Mesothelial cell of epicardium (in vitro differentiated cells): ENCODE measurements at places on chromosomes 13 and 19. TPM values are rescaled to one million over a fixed set of nuclear protein-coding genes. Genes with fewer than 3 reads are reported as not detected.

DNA sequence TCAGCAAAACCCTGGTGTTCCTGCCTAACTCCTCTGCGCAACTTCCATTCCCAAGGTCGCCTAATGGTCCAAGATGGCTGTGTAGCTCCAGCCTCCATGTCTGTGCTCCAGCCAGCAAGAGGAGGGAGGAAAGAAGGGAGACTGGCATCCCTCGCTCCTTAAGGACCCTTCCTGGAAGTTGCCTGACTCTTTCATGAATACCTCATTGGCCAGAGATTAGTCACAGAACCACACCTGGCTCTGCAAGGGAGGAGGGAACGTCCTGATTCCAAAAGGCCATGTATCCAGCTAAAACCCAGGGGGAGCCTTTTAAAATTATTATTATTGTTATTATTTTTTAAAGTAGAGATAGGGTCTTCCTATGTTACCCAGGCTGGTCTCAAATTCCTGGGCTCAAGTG lies 4.8 kb downstream of the KCNK6 start:
- no peak for DNase-seq

DNA sequence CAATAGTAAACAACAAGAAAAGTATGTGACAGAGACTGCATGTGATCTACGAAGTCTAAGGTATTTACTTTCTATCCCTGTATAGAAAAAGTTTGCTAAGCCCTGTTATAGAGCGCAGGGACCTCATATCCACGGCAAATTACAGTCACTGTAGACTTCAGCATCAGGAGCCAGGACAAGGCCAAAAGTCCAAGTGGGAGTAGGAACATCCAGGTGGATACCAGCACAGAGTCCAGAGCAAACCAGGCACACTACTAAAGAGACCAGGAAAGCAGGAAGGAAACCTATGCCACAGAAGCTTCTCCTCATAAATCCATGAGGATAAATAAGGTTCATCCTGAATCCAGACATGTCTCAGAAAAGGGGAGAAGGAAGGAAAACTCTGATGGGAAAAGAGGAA lies 342.2 kb upstream of the HTR2A start:
- no peak for DNase-seq

DNA sequence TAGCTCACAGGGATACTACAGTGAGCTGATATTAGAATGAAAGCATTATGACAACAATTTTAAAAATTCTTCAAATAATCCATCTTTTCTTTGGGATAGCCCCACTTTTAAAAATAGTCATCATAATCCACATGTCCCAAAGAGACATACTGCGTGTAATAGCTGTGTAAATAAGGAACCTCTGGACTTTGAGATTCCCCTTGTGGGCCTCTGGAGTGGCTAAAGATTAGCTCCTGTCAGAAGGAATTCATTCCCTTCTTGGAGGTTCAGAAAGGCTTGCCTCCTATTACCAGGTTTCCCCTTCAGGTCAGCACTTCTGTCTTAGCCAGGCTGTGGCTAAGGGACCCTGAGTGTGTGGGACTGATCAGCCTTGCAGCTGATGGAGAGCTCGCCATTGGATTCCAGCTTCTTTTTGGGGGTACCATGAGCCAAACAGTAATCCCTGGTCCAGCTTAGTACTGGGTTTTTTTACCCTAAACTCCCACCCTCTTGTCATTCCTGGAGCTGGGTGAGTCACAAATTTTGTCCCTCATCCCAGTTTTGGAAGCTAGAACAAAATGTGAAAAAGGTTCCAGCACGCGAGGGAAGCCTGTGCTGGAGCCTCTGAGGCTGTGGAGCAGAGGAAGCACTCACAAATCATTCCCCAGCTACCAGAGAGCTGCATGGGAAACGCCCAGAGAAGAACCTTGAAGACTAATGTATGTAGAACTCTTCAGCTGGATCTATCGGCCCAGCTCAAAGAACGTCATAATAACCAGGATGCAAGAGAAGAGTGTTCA lies 96.7 kb downstream of the RNASEH2B start:
- DNase-seq, result no peak

- DNase-seq, result no peak
Measured at GRCh38 chr13:23610966-23611491, 40.8 kb downstream of the TNFRSF19 start.

- DNase-seq, result no peak
Measured at GRCh38 chr19:13092606-13093235, 9.9 kb downstream of the LYL1 start.

- no peak for DNase-seq
Measured at GRCh38 chr13:27081893-27082679, 89.5 kb downstream of the USP12 start.

DNA sequence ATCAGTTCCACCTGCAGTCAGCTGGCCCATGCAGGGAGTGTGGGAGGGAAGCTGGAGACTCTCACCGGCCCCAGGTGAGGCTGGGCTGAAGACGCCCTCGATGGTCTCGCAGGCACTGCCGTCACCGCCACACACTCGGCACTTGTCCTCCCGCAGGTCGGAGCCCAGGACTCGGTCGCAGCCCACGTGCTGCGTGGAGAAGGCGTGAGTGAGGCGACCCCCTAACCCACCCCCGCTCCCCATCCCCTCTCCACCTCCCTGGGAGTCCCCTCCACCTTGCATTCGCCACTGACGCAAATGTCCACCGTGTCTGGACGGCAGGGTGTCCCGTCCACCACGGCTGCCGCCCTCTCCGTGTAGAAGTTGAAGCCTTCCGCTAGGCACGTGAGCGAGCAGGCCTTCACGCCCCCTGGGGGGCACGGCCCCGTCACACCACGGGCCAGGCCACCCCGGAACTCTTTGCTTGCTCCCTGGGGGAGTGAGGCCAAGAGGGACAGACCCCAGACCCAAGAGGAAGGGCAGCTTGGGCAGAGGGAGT lies 12.0 kb upstream of the MYO1F start:
- no peak for DNase-seq

DNA sequence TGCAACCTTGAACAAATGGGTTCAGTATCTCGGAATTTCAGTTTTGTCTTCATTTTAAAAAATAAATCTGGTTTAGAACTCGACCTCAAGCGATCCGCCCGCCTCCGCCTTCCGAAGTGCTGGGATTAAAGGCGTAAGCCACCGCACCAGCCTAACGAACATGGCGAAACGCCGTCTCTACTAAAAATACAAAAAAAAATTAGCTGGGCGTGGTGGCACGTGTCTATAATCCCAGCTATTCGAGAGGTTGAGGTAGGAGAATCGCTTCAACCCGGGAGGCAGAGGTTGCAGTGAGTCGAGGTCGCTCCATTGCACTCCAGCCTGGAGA lies 571 bp downstream of the ZNF302 start:
- DNase-seq, result no peak

- no peak for DNase-seq
Measured at GRCh38 chr13:75803164-75803611, 167.1 kb downstream of the LMO7 start.

DNA sequence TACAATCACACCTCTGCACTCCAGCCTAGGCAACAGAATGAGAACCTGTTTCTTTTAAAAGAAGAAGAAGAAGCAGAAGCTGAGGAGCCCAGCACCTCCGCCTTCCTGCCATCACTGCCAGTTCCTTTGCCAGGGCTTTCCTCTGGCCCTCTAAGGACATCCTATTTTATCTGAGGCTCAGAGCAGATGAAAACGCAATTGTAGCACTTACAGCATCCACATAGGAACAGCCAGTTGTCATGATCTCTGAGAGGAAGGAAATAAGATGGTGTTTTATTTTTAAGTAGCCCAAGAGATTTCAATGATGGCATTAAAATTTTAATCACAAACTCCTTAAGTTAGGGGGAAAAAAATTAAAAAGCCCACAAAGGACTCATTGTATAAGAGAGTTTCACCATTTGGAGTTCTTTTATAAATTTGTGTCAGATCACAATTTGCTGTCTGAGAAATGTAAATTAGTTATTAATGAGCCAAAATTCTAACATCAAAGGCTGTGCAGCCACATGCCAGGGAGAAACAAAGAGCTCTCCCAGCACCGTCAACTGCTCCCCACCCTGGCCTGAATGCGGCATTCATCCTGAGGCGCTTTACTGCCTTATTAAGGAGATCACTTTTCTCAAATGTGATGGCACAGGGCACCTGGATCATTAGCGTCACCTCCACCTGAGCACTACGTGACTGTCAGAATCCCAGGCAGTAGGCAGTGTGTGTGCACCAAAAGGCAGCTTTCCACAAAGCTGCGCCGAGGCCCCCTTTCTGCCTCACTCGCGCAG lies 393.0 kb downstream of the FOXO1 start:
- no peak for DNase-seq

GRCh38 chr13:44051918-44052675 lies 172.4 kb downstream of the LACC1 start:
- no peak for DNase-seq

GRCh38 chr13:110336681-110337080 lies 29.6 kb downstream of the COL4A2 start:
- DNase-seq, result no peak

GRCh38 chr13:33518452-33518851 lies 232.9 kb upstream of the STARD13 start:
- no peak for DNase-seq

DNA sequence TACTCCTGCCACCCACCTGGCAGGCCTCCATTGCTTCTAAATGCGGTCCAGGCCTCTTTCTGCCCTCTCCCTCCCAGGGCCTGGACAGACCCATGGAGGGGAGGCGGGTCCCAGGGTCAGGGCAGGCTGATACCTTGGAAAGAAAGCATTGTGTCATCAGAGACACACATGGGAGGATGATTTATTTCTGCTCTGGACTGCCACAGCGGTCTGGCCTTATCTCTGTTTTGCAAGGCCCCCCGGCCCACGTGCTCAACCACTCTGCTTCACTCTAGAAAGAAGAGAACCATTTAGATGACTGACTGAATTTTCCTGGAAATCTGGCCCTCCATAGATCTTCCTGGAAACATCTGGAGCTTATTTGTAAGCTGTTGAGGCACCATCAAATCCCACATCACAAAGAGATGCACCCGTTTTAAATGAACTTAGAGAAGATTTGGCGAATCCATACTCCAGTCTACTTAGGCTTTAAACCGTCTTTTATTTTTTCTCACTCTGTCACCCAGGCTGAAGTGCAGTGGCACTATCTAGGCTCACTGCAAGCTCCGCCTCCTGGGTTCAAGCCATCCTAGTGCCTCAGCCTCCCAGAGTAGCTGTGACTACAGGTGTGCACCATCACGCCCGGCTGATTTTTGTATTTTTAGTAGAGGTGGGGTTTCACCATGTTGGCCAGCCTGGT lies 48.3 kb upstream of the URI1 start:
- no peak for DNase-seq

DNA sequence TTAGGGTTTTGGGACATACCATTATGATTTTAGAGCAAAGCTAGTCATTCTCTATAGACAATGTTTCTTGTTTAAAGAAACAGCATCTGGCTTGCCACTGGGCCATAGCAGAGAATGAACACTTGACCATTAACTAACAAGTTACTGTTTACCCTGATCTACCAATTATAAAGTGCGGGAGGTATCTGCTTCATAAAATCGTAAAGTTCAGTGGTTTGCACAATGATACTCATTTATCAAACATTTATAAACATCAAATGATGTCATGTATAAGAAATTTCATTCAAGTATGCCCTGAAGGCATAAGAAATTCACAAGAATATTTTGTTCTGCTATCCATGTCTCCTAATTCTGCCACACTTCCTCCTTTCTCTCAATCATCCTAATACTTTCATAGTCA lies 139.2 kb downstream of the PCDH20 start:
- DNase-seq, result no peak

DNA sequence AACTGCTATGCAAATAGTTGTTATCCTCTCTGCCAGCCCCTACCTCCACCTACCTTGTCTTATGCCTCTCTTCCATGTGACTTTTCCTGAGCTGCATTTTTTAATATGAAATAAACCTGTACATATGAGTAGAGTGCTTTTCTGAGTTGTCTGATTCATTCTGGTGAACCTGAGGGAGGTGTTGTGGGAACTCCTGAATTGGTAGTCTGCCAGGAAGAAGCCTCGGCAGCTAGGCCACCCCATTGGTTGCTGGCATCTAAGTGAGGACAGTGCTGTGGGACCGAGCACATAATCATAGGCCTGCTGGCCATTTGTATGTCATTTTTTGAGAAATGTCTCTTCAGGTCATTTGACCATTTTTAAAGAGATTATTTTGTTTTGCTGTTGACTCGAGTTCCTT lies 1146.8 kb downstream of the UQCRFS1 start:
- no peak for DNase-seq

- DNase-seq, result no peak
Measured at GRCh38 chr13:112837371-112838037, 131.5 kb upstream of the MCF2L start.

GRCh38 chr19:17475541-17476115 lies 5.3 kb downstream of the SLC27A1 start:
- no peak for DNase-seq

GRCh38 chr19:31378404-31378803 lies 29.2 kb upstream of the TSHZ3 start:
- no peak for DNase-seq

- no peak for DNase-seq
Measured at GRCh38 chr19:7539827-7540425, 4.4 kb downstream of the PNPLA6 start.

- no peak for DNase-seq
Measured at GRCh38 chr13:31069808-31070534, 91.7 kb downstream of the HSPH1 start.

The UGGT2 gene
- total RNA-seq, result 45.5 to 47.5 TPM (median 46.5 TPM) in 3 replicates

The TNFSF13B gene
- total RNA-seq, result 1.1 to 2.1 TPM (median 1.6 TPM) in 3 replicates

The ZNF221 gene
- total RNA-seq, result 11.2 to 13.5 TPM (median 13.0 TPM) in 3 replicates

The S1PR2 gene
- 34.6 to 36.9 TPM (median 34.9 TPM) in 3 replicates for total RNA-seq

The PCDH9 gene
- 26.9 to 31.2 TPM (median 29.7 TPM) in 3 replicates for total RNA-seq

The ZNF304 gene
- total RNA-seq, result 12.2 to 13.6 TPM (median 13.2 TPM) in 3 replicates

The GIPR gene
- total RNA-seq, result 3.6 to 5.1 TPM (median 4.1 TPM) in 3 replicates

The CFAP97D2 gene
- total RNA-seq, result not detected in 3 replicates

The STAP2 gene
- total RNA-seq, result 74.0 to 79.4 TPM (median 75.3 TPM) in 3 replicates

The URI1 gene
- 61.7 to 65.5 TPM (median 63.6 TPM) in 3 replicates for total RNA-seq

The ZNF813 gene
- 5.4 to 6.1 TPM (median 6.0 TPM) in 3 replicates for total RNA-seq

The RASGRP4 gene
- total RNA-seq, result 1.1 to 1.7 TPM (median 1.2 TPM) in 3 replicates

The RDH8 gene
- not detected in 3 replicates for total RNA-seq

The FREM2 gene
- total RNA-seq, result 82.9 to 83.5 TPM (median 83.1 TPM) in 3 replicates

The SLC25A41 gene
- total RNA-seq, result 1.2 to 1.8 TPM (median 1.6 TPM) in 3 replicates
